ENCODE measurements at places on chromosomes 5 and 9.
A peak's percentile ranks its signal among the peaks of the same experiment; 100 is the strongest.

DNA sequence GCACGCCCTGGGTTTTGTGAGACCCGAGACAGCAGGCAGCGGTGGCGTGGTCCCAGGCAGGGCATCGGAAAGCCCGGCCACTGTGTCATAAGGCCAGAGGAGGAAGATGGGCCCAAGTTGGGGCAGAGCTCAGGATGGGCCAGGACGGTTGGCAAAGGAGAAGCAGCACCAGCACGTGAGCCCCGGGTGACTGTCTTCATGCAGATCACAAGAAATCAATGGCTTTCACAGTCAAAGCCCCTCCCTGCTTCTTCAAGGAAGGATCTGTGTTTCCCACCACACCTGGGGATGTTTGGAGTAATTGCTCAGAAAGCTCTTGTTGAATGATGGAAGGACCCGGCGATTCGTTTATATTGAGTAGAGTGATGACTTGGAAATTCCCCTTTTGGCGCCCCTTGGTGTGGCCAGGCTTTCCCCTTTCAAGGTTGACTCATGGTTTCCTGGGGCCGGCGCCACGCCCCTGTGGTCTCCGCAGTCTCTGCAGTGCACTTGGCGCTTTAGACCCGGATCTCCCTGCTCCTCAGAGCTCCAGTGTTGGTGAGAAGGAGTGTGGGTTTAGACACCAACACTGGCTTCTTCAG is 52.1 kb downstream of the IL31RA start:
- H3K27ac ChIP-seq = no peak overlapping the region
- no peaks in the 10 kb centered on the region for H3K36me3 ChIP-seq
- DNase-seq = no peak
- no peaks in the 10 kb centered on the region for H3K27me3 ChIP-seq

DNA sequence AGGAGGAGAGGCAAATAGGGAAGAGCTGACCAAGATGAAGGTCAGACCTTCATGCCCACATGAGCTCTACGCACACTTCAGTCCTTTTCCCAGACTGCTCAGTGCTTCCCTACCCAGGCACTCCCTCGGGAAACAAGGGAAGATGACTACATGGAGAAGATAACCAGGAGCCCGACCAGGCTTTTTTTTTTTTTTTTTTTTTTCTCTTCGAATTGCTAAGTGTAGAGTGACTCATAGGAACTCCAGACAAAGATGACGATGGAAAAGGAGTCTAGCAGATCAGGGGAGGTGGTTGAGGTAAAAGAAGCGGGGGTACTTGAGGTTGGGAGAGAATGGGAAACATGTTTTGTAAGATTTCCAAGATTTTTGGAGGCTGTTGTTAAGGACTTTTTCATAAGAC is 526.1 kb downstream of the BNC2 start:
- peak overlapping the region; percentile 93 for H3K27ac ChIP-seq
- H3K27me3 ChIP-seq = no peaks in the 10 kb centered on the region
- peaks cover 18% of the 10 kb centered on the region for H3K4me1 ChIP-seq
- no peaks in the 10 kb centered on the region for H3K36me3 ChIP-seq
- no peak for DNase-seq

DNA sequence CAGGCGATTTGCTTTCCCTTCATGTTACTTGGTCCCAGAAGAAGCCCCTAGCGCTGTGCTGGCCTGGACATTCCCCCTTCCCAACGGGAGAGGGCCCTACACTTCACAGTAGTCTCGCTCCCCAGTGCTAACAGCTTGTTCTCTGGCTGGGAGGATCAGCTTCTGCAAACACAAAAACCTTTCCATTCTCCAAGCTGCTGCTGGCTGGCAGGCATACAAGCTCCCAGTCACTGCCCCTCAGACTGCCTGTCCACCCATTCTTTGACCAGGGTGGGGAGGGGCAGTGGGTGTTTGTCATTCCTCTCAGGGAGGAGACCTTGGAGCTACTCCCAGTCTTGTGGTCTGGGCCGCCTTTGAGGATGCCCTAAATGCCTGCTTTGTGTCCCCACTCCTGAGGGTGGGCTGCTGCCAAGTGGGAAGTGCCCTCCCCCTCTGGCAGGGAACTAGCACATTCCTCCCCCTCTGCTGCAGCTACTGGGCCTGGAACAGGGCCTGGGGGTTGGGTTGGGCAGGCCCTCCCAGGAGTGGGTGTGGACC is 20.8 kb downstream of the ENHO start:
- H3K27ac ChIP-seq = no peak overlapping the region
- H3K4me1 ChIP-seq = 0 out of 2 replicates have a peak, but pooled peaks cover 6% of the 10 kb centered on the region
- no peak overlapping the region for H3K4me3 ChIP-seq
- no peaks in the 10 kb centered on the region for H3K36me3 ChIP-seq

- H3K27ac ChIP-seq = no peak overlapping the region
- H3K4me3 ChIP-seq = peak overlapping the region; percentile 46
- peaks cover 8% of the 10 kb centered on the region for H3K27me3 ChIP-seq
- H3K36me3 ChIP-seq = no peaks in the 10 kb centered on the region
- H3K4me1 ChIP-seq = no peaks in the 10 kb centered on the region
Measured at GRCh38 chr9:131762356-131762932, 22.6 kb upstream of the RAPGEF1 start.

- peak; percentile 23 for DNase-seq
- H3K4me1 ChIP-seq = peaks cover 14% of the 10 kb centered on the region
- H3K36me3 ChIP-seq = no peaks in the 10 kb centered on the region
- H3K4me3 ChIP-seq = no peak overlapping the region
Measured at GRCh38 chr5:137254119-137255090, 244.7 kb downstream of the SPOCK1 start.

DNA sequence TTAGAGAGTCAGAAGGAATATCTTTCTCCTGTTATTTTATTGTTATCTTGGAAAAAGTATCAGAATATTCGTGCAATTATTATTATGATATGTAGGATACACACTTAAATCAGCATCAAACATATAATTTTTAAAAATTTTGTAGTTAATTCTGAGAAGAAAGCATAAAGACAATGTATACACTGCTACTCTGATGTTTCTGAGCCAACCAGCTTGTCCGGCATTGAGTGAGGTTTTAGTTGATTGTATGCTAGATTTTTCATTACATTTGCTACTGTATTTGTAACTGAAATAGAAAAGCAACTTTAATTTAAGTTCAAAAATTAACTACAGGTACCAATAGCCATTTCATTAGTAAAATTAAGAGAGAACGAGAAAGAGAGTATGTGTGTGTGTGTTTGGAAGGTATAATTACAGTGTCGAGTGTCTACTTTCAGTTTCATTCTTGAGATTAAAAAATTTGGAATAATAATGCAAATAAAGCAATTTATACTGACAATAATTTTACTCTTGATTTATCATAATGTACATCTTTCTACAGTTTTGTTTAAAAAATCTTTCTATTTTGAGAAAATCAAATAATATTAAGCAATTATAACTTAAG is 160.4 kb upstream of the CDH12 start:
- no peaks in the 10 kb centered on the region for H3K36me3 ChIP-seq
- DNase-seq = no peak
- H3K4me3 ChIP-seq = peak overlapping the region; percentile 31

Data from SK-N-SH (cell line).